ENCODE measurements at places on chromosomes 3 and 15. TPM values are rescaled to one million over a fixed set of nuclear protein-coding genes. Genes with fewer than 3 reads are reported as not detected.

PTH1R gene
- total RNA-seq: 5.6 TPM

PRTG gene
- 3.6 TPM for total RNA-seq

GRCh38 chr3:59341459-59341858, 291.6 kb upstream of the CFAP20DC start:
- H3K36me3 ChIP-seq: no peaks in the 10 kb centered on the region
- no peak for DNase-seq
- H3K4me3 ChIP-seq: no peak overlapping the region
- H3K27ac ChIP-seq: no peak overlapping the region
- H3K4me1 ChIP-seq: peaks cover 3% of the 10 kb centered on the region

GRCh38 chr3:14534516-14535191, 5.5 kb downstream of the GRIP2 start:
- peak; percentile 36 for DNase-seq
- H3K4me3 ChIP-seq: peak overlapping the region; percentile 53
- H3K4me1 ChIP-seq: peaks cover 50% of the 10 kb centered on the region
- H3K36me3 ChIP-seq: 0 out of 2 replicates have a peak, but pooled peaks cover under 1% of the 10 kb centered on the region

DNA sequence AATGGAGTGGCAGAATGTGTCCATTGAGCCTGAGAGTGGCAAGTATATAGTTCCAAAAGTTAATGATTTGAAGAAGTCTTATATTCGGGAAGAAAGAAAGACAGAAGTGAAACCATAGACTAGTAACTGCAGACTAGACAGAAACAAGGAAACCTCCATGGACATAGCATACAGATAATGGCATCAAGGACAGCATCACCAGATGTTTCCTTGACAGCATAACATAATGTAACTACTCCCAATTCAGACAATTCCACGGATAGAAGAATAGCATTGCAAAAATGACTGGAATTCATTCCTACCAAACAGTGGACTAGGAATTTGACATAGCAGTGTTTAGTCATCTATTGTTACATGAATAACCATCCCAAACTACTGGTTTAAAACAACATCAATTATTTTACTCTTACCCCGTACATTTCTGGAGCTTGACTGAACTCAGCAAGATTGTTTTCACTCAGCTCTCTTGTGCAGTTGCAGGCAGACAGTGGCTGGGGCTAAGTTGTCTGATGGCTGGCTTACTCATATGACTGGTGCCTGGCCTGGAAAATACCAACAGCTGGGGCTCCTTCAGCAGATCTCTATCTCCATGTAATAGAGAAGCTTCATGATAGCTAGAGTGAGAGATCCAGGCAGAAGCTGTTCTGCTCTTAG, 109.7 kb upstream of the GADL1 start:
- no peaks in the 10 kb centered on the region for H3K36me3 ChIP-seq
- peaks cover 32% of the 10 kb centered on the region for H3K27me3 ChIP-seq
- H3K27ac ChIP-seq: no peak overlapping the region
- no peak overlapping the region for H3K4me3 ChIP-seq
- H3K4me1 ChIP-seq: peaks cover 4% of the 10 kb centered on the region
- no peak for DNase-seq

DNA sequence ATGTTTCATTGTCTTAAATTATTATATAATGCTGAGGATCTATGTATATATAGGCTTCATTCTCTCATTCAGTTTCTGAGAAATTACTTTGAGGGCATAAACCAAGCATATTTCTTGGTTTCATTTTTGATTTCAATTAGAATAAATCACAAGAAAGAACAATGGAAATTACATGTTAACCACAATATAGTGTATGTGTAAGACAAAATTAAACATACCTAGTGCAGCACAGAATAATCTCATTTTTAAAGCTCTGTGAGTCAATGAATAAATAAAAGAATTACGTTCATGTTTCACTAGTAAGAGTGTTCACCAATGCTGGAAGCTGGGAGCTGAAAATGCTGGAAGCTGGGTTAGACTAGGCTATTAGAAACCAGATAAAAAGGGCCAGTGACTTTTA, 72.8 kb downstream of the UBE3A start:
- no peak overlapping the region for H3K4me3 ChIP-seq
- H3K27me3 ChIP-seq: no peaks in the 10 kb centered on the region
- H3K27ac ChIP-seq: no peak overlapping the region
- H3K36me3 ChIP-seq: peaks cover 17% of the 10 kb centered on the region
- no peak for DNase-seq

All from WTC11 (cell line).